Fibroblast of lung (primary cell): ENCODE measurements at places on chromosomes 4 and X.
A peak's percentile ranks its signal among the peaks of the same experiment; 100 is the strongest.

- no peak for DNase-seq
These were observed 117.7 kb downstream of the SMIM20 start for GRCh38 chr4:26031704-26032103.

GRCh38 chr4:31043382-31044062 lies 323.4 kb downstream of the PCDH7 start:
- DNase-seq: peak; percentile 8

- no peak for DNase-seq
These were observed 5.3 kb downstream of the FHDC1 start for GRCh38 chr4:152941411-152941810.

DNA sequence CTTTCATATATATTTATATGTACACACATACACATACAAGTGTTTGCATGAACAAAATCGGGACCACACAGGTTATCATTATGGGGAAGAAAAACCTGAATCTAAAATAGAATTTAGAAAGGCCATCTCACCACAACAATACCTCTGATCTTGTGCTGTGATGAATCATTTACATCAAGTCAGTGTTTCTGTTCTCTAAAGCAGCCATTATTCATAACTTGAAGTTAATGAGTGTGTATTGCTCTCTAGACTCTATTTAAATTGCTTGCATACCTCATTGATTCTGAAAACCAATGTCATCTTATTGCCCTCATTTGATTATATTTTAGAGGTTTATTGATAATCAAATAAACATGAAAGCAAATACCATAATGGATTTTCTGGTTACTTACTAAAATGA lies 71.6 kb downstream of the FAM114A1 start:
- DNase-seq: no peak

GRCh38 chrX:4322916-4323315 lies 609.5 kb upstream of the PRKX start:
- no peak for DNase-seq

- no peak for DNase-seq
These were observed 715.2 kb upstream of the AADAT start for GRCh38 chr4:170804930-170805329.

- no peak for DNase-seq
These were observed 997 bp downstream of the NKX1-1 start for GRCh38 chr4:1405254-1405635.
